ENCODE measurements at places on chromosomes 5 and 9. TPM values are rescaled to one million over a fixed set of nuclear protein-coding genes. Genes with fewer than 3 reads are reported as not detected.

SLC28A3 gene
- 8.2 TPM for total RNA-seq

DMGDH gene
- 3.1 TPM for total RNA-seq

IL5 gene
- total RNA-seq, result not detected

TARS1 gene
- total RNA-seq, result 452 TPM

CARTPT gene
- total RNA-seq, result not detected

CDKN2AIPNL gene
- total RNA-seq, result 44.4 TPM

CTXN3 gene
- total RNA-seq, result not detected

TNFSF15 gene
- 2.8 TPM for total RNA-seq

SPATA31D4 gene
- not detected for total RNA-seq

LECT2 gene
- total RNA-seq, result not detected

OLFM1 gene
- total RNA-seq, result not detected

HTR4 gene
- not detected for total RNA-seq

LEAP2 gene
- under 0.01 TPM for total RNA-seq

NPR2 gene
- 15.9 TPM for total RNA-seq

IL9 gene
- total RNA-seq, result not detected

ECM2 gene
- total RNA-seq, result 1.7 TPM

GPR151 gene
- not detected for total RNA-seq

PLPP7 gene
- total RNA-seq, result not detected

NAIP gene
- total RNA-seq, result 0.78 TPM

ADAMTS6 gene
- 12.2 TPM for total RNA-seq

FCN1 gene
- total RNA-seq, result not detected

IFNB1 gene
- total RNA-seq, result under 0.01 TPM

CTSV gene
- 25.6 TPM for total RNA-seq

PCDHB16 gene
- not detected for total RNA-seq

FOXB2 gene
- total RNA-seq, result not detected

GFI1B gene
- total RNA-seq, result not detected

Measured in nasal cavity respiratory epithelium epithelial cell of viscerocranial mucosa (primary cell).